ENCODE measurements at places on chromosomes 12 and 14.

GRCh38 chr12:49086116-49086515, 8.5 kb downstream of the DHH start:
- no peak for DNase-seq

- no peak for DNase-seq
Measured at GRCh38 chr12:104058802-104059201, 5.5 kb upstream of the HCFC2 start.

- DNase-seq = no peak
Measured at GRCh38 chr12:91964501-91964900, 181.1 kb downstream of the BTG1 start.

- DNase-seq = peak; percentile 86
Measured at GRCh38 chr14:42224053-42224888, 617.6 kb downstream of the LRFN5 start.

GRCh38 chr12:88854260-88854659, 274.0 kb upstream of the KITLG start:
- no peak for DNase-seq

GRCh38 chr14:89833120-89833532, 121.4 kb downstream of the EFCAB11 start:
- peak; percentile 56 for DNase-seq

- DNase-seq = no peak
Measured at GRCh38 chr12:48197549-48197970, 5.5 kb downstream of the OR10AD1 start.

Measured in NCI-H2171 treated with DMSO at 0.1 percent for 48 hours (cell line).